ENCODE measurements at places on chromosomes 16 and 17.

- no peak for DNase-seq
Observed at GRCh38 chr16:28834873-28835863, 11.0 kb downstream of the TUFM start.

DNA sequence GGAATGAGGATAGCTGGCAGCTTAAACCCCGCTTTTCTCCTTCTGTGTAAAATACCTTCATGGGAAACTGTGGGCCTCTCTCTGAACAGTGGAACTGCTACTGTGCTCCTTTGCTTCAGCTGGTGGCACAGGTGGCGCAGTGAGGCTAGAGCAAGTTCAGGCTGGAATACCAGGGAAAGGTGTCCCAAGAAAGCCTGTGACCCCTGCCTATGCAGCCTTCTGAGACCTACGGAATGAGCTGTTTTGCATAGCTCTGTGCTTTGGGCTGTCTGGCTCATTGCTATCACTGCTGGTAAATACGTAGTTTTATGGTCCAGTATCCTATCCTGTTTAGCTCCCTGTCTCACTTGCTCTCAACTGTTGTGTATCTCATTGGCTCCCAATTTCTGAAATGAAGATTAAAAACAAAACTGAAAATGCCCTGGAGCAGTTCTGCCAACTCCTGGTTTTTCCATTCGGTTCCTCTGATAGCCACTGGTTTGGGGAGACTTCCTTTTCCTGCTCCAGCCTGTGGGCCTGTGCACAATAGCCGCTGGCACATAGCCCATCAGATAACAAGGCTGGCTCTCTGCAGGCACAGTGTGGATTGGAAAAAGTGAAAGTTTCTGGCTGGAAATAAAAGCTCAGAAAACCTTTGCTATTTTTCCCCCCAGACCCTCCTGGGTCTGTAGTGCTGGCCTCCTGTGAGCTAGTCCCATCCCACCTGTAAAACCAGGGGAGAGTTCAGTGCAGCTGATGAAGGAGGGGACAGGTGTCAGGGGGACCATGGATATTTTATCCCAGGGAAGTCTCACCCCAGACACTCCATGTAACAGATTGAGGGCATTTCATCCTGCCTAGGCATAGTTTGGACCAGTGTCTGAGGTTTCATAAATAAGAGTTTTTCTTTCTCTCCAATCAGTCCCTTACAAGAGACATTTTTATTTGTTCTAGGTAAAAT, 24.0 kb downstream of the LIMD2 start:
- no peak for DNase-seq

DNA sequence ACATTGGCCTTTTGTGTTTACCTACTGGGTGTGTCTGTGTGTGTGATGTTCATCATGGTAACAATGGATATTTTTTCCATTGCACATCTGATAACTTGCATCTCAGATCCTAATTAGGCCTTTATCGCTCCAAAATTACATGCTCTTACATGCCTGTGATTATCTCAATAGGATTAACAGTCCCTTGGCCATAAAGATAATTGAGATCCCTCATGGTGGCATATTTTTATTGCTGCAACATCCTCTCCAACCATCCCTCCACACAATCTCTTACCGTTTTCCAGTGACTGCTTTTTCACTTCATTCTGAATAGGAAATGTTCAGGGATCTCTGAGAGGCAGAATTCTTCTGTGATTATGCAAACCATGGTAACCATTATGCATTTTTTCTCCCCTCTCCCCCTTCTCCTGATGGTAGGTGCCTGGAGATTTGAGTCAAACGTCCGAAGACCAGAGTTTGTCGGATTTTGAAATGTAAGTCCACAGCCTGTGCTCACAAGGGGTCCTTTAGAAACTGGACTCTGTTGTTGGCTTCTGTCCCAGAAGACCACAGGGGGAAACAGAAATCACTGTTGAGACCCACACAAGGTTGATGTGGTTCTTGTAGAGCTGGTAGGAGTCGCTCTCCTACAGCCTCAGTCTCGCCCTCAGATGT, 405.5 kb downstream of the CPPED1 start:
- no peak for DNase-seq

DNA sequence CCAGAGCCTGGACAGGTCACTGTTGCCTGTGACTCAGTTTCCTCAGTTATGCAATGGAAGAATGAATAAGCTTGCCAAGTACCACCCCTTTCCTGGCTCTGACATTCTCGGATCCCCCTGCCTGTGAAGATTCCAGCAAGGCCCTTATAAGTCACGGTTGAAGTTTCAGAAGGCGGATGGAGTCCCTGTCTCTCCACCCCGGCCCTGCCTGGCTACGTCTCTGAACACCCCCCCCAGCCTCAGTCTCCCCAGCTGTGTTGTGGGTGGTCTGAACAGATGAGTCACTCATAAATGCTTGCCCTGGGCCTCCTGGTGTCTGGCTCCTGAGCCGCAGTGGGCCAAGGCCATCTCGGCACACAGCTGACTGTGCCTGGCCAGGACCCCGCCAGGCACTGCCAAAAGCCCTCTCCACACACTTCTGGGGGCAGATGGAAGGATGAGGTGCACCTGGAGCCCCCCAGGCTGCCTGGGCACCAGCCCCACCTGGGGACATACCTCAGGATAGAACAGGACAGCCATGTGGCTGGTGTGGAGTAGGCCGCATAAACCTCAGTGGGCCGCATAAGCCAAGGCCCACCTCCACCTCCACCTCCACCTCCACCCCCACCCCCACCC, 15.4 kb downstream of the VASN start:
- DNase-seq: no peak

- DNase-seq: no peak
Observed at GRCh38 chr16:89199241-89200123, 855 bp downstream of the SLC22A31 start.

GRCh38 chr17:73952480-73953205, 250.8 kb upstream of the RPL38 start:
- DNase-seq: no peak

GRCh38 chr16:19690196-19690595, 27.8 kb downstream of the KNOP1 start:
- no peak for DNase-seq

- peak; percentile 19 for DNase-seq
Observed at GRCh38 chr17:68613739-68614298, 12.7 kb upstream of the FAM20A start.

GRCh38 chr17:48915459-48916282, 7.5 kb downstream of the UBE2Z start:
- peak; percentile 46 for DNase-seq

Data from GM12864 (cell line).